Smooth muscle cell of bladder (primary cell): ENCODE measurements at places on chromosomes 5 and 9. TPM values are rescaled to one million over a fixed set of nuclear protein-coding genes. Genes with fewer than 3 reads are reported as not detected.

Gene SYNPO
- total RNA-seq = 2.7 and 4.0 TPM in 2 replicates

Gene FOXD4L4
- total RNA-seq = 0.14 and 0.18 TPM in 2 replicates

Gene PCDHGA5
- total RNA-seq = 1.3 TPM in 2 replicates

Gene IL3
- not detected in 2 replicates for total RNA-seq

Gene GZMA
- total RNA-seq = not detected in 2 replicates

Gene APBA1
- total RNA-seq = 3.6 and 7.1 TPM in 2 replicates

Gene CLTA
- total RNA-seq = 281 and 295 TPM in 2 replicates

Gene TLX3
- total RNA-seq = not detected in 2 replicates

Gene MARCOL
- 4.0 and 8.3 TPM in 2 replicates for total RNA-seq

Gene SLC25A2
- 0.14 and 0.18 TPM in 2 replicates for total RNA-seq

Gene ESM1
- 0.57 and 3.3 TPM in 2 replicates for total RNA-seq

Gene GABRA6
- not detected in 2 replicates for total RNA-seq

Gene C9orf50
- 0.14 and 0.18 TPM in 2 replicates for total RNA-seq

Gene MSX2
- 1.1 and 4.0 TPM in 2 replicates for total RNA-seq

Gene ACER2
- total RNA-seq = 1.3 and 2.3 TPM in 2 replicates

Gene PKD2L2
- 0.18 TPM in 1 of 2 replicates, not detected in the other for total RNA-seq

Gene SGCD
- total RNA-seq = 9.2 and 16.5 TPM in 2 replicates

Gene FAXDC2
- total RNA-seq = 5.1 and 6.0 TPM in 2 replicates

Gene RAI14
- 131 and 132 TPM in 2 replicates for total RNA-seq

Gene MYOT
- total RNA-seq = not detected in 2 replicates

Gene CEL
- 0.14 and 0.18 TPM in 2 replicates for total RNA-seq

Gene IFNK
- total RNA-seq = not detected in 2 replicates

Gene NUTM2F
- total RNA-seq = not detected in 2 replicates

Gene ANKRD34B
- total RNA-seq = under 0.01 TPM in 1 of 2 replicates, not detected in the other

Gene RABGAP1
- 35.0 and 35.6 TPM in 2 replicates for total RNA-seq
